Caki2 (cell line): ENCODE measurements at places on chromosomes 6 and 20. TPM values are rescaled to one million over a fixed set of nuclear protein-coding genes. Genes with fewer than 3 reads are reported as not detected.

DNA sequence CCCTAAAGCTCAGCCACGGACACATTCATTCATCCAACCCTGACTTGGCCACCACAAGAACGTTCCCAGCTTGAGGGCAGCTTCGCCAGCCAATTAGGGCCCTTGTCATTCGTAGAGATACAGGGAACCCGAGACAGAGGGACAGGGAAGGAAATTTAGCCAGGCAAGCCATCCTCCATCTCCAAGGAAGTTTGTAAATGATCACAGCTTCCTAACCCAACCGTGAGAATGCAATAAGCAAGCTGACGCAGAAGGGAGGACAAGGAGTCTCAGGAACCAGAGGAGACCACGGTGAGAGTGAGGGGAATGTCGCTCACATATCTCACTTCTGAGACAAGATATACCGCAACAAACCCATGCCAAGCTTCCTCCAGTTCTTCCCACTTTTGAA is 1.4 kb downstream of the TRAM2 start:
- no peak for DNase-seq

DNA sequence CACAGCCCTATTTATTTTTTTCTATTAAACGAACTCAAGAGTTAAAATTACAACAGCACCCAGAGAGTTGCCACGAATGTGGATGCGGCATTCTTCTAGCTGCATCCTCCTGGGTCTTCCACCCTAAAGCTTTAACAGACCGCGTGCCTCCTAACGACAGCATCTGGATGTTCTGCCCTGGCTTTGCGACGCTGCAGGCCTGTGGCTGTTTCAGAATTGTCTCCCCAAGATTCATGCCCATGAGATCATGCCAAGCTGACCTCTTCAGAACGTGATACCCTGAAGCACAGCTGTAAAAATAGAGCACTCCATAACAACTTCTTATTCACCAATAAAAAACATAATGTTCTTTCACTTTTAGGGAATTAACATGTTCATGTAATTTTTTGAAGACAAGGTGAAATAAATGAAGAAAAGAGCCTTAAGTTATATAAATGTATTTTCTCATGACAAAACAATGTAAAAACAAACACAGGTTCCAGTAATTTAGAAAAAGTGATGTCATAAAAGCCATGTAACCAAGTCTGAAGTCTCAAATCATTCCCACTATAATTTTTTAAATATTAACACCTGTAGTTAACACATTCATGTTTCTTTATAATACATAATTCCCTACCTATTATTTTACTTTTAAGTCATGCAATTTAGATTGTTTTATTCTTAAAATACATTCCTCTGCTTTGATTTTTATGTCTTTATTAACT is 26.5 kb downstream of the HIVEP2 start:
- no peak for DNase-seq

- DNase-seq, result no peak
Observed at GRCh38 chr6:15479761-15480160, 183.1 kb downstream of the DTNBP1 start.

DNA sequence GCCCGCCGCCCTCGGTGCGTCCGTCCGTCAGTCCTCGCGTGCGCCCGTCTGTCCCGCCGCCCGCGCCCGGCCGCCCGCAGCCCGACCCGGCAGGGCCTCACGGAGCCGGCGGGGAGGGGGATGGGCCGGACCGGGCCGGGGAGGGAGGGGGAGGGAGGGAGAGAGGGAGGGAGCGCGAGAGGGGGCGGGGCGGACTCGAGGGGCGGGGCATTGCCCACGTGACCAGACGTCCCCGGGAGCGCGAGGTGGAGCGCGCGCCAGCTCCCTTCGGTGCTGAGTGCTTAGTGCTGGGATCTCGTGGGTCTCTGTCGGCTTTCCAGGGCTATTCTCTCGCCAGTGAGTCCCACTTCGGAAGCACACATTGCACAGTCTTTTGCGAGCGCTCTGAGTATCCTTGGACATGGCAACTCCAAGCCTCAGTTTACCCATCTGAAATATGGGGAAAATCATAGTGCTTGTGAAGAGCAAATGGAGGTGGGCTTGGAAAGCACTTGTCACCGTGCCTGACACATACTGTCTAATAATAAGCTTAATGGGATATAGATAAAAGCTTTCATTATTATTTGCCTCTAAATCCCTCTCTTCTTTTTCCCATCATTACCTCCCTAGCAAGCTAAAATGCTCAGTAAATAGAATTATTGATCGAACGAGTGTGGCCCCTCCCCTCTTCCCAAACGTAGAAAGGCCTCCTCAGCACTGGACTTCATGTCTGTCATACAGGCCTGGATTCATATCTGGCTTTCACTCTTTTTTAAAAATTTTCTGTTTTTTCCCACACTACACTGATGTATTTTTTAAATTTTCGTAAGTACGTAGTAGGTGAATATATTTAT is at the start of gene NCOA6:
Gene NCOA6 (minus strand): TSS at position 122 of the 833 bp plus-strand sequence. CDS start 43,296 bp downstream, outside the sequence.
- DNase-seq, result peak; percentile 64

GRCh38 chr6:146679386-146679785 is 80.6 kb downstream of the ADGB start:
- DNase-seq, result no peak

- no peak for DNase-seq
Observed at GRCh38 chr6:55495277-55495676, 83.7 kb downstream of the HMGCLL1 start.

DNA sequence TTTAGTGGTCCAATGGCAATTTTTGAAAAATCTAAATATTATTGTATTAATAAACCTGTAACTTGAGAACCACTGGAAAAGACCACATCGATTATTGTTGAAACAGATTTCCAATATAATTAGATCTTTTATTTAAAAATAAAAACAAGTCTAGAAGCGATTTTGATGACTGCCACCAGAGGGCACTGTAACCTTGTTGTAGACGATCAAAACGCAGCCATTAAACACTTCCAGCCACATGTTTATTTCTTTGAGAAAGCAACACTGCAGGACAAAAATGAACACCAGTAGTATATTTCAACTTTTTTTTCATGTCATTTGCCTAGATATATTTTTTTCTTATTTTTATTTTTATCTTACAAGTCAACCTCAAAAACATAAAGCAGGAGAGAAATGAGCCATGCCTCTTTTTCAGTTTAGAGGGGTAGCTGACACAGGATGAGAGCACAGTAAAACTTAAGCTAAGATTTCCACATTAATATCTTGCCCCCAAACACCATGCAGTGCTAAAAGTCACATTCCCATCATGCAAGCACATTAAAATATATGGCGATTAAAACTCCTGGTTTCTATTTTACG is 115.4 kb downstream of the OPRM1 start:
- DNase-seq, result peak; percentile 32

- DNase-seq, result no peak
Observed at GRCh38 chr20:41468994-41469600, 102.5 kb upstream of the EMILIN3 start.

GRCh38 chr6:169026175-169026574 is 227.5 kb downstream of the THBS2 start:
- no peak for DNase-seq

DNA sequence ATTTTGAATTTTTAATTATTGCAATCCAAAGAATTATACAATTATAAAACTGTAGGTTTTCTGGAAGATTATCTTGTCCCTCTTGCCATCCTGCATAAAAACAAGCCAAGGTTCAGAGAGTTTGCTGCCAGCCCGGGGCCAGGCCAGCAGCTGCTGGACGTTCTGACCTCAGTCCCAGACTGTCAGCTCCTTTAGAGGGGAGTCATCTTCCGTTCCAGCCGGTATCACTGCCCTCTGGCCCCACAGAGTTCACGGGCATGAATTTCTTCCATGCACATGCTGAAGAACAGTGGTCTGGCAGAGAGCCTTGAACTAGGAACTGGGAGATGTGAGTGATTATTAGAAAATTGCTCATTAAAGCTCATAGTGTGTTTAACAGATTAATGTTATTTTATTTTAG is 130.4 kb upstream of the QKI start:
- no peak for DNase-seq

GRCh38 chr6:53894091-53894490 is 99.3 kb downstream of the LRRC1 start:
- peak; percentile 10 for DNase-seq

GRCh38 chr6:51541847-51542246 is 545.6 kb downstream of the PKHD1 start:
- DNase-seq, result no peak

- no peak for DNase-seq
Observed at GRCh38 chr20:49680484-49680883, 33.2 kb downstream of the B4GALT5 start.

DNA sequence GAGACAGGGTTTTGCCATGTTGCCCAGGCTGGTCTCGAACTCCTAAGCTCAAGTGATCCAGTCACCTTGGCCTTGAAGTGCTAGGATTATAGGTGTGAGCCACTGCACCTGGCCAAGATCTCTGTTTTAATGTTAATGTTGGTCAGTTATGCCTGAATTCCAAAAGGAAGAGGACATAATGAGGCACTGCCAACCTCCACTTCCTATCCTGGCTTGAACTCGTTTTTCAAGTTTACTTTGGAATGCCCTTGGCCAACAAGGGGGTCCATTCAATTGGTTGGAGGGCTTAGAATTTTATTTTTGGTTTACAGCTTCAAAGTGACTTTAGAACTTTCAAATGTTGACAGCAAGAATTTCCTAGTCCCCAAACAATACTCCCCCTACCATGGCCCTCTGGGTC is 29.8 kb downstream of the DNAAF9 start:
- DNase-seq, result no peak

DNA sequence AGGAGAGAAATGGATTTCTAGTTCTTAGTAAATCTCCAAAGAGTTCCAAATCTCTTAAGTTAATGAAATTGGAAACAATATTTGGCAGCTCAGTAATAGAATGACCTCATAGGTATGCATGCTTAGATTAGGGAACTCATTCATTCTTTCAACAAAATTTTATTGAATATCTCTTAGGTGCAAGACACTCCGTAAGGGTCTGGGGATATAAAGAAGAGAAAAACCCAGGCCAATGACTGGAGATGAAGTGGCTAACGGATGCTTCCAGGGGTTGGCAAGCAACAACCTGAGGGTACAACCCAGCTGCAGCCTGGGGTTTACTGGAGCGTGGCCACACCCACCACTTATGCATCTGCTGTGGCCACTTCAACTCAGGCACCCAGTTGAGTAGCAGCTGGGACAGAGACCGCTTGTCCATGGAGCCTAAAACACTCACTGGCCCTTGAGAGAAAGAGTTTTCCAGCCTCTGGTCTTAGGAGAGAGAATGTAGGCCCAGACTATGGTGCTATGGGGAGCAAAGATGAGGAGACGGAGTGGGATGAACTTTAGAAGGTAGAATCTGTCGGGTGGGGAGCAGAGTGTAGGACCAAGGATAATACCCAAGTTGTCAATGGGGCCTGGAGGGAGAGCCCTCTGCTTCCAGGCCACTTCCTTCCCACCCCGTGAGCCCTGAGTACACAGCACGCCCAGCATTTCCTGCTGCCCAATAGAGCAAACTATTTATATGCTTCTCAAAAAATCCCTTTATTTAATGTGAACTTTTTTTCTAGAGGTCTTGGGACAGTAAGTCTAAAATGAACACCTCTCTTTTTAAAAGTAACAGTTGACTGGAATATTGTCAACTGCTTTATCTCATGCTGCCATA is 46.8 kb upstream of the PXDC1 start:
- DNase-seq, result no peak

TRIM15 gene
- total RNA-seq, result not detected in 2 replicates

ADGRF5 gene
- not detected in 2 replicates for total RNA-seq

WFDC6 gene
- total RNA-seq, result not detected in 2 replicates
